ENCODE measurements at places on chromosomes 13 and 19.

DNA sequence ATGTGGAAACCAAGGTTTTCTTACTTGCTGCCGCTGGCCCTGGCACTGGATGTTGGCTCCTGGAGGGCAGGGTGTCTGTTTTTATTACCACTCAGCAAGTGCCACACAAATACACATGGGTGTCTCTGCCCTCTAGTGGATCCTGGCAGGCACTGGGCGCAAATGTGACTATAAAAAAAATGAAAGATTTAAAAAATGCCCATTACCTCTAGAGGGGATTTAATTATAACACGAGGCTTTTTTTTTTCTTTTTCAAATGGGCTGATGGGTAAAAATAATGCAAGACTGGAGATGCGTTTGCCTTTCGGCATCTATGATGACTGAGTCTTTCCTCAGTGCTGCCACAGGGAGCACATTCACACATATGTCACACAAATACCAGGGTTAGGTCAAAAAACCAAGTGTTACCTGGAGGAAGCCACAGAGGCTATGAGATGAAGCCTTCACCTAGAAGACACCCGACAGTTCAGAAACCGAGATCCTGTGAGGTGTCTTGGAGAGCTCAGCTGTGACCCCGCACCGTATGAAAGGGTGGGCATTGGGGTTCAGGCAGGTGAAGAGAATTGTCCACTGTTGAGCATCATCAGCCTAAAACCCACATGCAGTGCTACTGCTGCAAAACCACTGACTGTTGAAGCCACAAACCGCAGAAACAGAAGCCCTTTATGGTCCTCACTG, 25.7 kb downstream of the CHAMP1 start:
- DNase-seq, result peak; percentile 68

- DNase-seq, result no peak
Measured at GRCh38 chr13:50257646-50258045, 242.4 kb downstream of the KCNRG start.

- no peak for DNase-seq
Measured at GRCh38 chr13:99507551-99507950, 6.3 kb downstream of the TM9SF2 start.

DNA sequence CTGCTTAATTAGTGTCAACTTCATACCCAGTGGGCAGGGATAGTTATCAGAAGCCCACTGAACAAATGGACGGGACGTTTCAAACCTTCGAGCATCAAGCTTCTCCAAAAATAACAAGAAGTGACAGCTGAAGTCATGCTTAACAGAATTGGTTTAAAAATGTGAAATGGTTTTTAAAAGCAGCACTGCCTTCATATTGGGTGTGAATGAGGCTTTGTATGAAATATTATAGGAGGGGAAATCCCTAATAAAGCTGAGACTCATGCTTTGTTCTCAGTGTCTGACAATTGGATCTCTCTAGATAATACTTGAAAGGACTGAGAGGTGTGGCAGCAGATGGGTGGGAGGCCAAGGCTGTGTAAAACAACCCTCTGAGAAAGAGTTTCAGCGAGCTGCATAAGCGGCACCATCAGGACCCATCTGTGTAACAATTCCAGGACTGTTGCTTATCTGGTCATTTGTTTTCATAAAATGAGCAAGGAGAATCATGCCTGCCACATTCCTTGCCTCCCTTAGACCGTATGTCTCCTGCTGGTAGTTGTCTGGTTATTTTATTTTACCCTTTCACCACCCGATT, 667.7 kb downstream of the DIAPH3 start:
- DNase-seq, result no peak

DNA sequence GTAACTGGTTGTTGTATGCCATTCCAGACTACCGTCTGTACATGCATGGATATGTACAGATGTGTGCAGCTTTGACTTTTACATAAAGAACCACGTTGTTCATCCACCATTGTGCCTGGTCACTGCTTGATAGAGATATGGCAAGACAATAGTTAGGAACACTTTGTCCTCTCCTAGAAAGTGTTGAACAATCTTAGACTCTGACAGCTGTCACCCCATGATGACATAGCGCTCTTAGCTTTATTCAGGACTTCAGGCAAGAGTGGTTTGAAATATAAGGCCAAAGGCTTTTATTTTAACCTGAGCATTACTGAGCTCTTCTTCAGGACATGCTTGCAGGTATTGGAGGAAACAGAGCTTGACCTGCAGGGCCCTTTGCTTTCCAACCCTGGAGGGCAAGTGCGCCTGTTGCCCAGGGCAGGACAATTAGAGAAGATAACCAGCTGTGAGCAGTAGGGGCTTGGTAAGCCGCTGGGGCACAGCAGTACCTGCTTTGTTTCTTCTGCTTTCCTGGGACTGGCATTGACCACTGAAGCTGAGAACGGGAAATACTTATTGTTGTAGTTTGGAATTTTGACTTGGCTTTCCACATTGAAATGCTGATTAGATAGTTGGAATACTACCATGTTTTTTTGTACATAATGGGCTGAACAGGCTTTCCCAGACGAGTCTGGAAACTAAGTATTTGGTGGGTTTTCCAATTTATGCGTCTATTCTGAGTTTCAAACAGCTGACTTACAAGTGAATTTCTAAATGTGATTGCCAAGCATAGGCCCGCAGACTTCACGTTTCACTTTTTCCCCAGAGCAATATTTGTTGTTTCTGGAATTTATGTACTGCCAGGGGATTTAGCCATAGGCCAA, 51.1 kb downstream of the GARRE1 start:
- DNase-seq, result no peak

GRCh38 chr19:49450405-49450804, 1.2 kb downstream of the PIH1D1 start:
- no peak for DNase-seq

GRCh38 chr13:50712881-50713280, 130.6 kb downstream of the DLEU7 start:
- no peak for DNase-seq

DNA sequence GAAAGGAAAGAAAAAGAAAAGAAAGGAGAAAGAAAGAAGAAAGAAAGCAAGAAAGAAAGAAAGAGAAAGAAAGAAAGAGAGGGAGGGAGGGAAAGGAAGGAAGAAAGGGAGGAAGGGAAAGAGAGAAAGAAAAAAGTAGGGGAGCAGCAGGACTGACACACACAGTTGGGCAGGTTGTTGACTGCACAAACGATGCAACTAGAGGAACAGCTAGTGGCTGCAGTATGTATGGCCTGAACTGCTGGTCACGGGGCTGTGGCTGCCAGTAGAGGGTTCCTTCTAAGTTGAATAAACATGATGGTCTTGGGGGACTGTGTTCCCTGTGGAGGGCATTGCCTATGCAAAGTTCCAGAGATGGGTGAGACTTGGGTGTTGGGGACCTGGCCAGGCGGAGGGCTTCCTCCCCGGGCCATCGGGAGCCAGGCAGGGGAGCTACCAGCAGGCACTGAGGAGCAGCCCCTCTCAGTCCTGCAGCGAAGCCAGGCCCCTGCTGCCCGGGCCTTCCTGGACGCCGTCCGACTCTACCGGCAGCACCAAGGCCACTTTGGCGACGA, 16.7 kb upstream of the COLGALT1 start:
- DNase-seq, result no peak

- no peak for DNase-seq
Measured at GRCh38 chr13:78054157-78054556, 135.5 kb upstream of the EDNRB start.

DNA sequence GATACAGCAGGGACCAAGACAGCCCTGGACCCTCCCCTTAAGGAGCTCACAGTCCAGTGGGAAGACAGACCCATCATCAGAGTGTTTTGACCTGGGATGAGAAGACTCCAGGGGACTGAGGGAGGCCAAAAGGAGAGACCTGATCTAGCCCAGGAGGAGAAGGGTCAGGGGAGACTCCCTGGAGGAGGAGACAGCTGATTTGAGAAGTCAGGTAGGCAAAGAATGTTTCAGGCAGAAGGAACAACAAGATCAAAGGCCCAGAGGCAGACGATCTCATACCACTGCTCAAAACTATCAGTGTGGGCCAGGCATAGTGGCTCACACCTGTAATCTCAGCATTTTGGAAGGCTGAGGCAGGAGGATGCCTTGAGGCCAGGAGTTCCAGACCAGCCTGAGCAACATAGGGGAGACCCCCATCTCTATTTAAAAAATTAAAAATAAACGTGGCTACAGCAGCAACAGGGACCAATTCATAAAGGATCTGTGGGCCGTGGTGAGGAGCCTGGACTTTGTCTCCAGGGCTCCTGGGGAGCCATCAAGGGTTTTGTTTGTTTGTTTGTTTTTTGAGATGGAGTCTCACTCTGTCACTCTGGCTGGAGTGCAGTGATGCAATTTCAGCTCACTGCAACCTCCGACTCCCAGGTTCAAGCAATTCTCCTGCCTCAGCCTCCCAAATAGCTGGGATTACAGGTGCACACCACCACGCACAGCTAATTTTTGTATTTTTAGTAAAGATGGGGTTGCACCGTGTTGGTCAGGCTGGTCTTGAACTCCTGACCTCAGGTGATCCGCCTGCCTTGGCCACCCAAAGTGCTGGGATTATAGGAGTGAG, 2.2 kb upstream of the COX6B1 start:
- DNase-seq, result no peak

- peak; percentile 14 for DNase-seq
Measured at GRCh38 chr13:95156208-95156607, 145.0 kb downstream of the ABCC4 start.

- no peak for DNase-seq
Measured at GRCh38 chr19:48085076-48085475, 25.5 kb downstream of the PLA2G4C start.

- no peak for DNase-seq
Measured at GRCh38 chr13:51308781-51309180, 30.7 kb upstream of the SERPINE3 start.

- no peak for DNase-seq
Measured at GRCh38 chr13:83941701-83942335, 59.5 kb upstream of the SLITRK1 start.

DNA sequence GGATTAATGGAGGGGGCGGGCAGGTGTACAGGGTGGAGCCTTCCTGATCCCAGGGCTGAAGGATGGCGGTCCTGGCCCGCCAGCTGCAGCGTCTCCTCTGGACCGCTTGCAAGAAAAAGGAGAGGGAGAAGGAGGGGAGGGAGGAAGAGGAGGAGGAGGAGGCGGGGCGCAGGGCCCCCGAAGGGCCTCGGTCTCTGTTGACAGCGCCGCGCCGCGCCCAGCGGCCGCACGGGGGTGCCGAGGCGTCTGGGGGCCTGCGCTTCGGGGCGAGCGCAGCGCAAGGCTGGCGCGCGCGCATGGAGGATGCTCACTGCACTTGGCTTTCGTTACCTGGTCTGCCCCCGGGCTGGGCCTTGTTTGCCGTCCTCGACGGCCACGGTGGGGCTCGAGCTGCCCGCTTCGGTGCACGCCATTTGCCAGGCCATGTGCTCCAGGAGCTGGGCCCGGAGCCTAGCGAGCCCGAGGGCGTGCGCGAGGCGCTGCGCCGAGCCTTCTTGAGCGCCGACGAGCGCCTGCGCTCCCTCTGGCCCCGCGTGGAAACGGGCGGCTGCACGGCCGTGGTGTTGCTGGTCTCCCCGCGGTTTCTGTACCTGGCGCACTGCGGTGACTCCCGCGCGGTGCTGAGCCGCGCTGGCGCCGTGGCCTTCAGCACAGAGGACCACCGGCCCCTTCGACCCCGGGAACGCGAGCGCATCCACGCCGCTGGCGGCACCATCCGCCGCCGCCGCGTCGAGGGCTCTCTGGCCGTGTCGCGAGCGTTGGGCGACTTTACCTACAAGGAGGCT, at the start of gene PPM1N:
Gene PPM1N, plus strand, starts transcription at position 33 of the 785 bp plus-strand sequence. Its CDS starts 30 bp downstream, at position 63.
- DNase-seq, result no peak

GRCh38 chr13:25281935-25282332, 5.4 kb downstream of the MTMR6 start:
- no peak for DNase-seq

- DNase-seq, result no peak
Measured at GRCh38 chr13:114048443-114048842, 74.6 kb upstream of the C13orf46 start.

- DNase-seq, result no peak
Measured at GRCh38 chr13:105426441-105426840, 1109.0 kb downstream of the EFNB2 start.

DNA sequence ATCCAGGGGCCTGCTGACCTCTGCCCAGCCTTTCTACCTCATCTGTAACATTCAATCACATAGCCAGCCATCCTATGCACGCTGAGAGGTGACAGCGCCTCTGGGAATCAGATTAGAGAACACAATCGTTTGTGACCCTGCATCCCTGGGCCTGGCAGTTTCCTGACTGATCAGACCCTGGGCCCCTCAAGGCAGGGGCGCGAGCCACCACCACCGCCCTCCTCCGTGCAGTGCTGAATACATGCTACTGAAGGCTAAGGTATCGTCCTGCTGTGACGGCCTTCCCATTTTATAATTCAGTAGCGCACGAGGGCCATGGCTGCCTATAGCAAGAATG, 1.3 kb downstream of the TMTC4 start:
- DNase-seq, result peak; percentile 24

GRCh38 chr13:20616059-20616797, 49.3 kb downstream of the IFT88 start:
- DNase-seq, result no peak

DNA sequence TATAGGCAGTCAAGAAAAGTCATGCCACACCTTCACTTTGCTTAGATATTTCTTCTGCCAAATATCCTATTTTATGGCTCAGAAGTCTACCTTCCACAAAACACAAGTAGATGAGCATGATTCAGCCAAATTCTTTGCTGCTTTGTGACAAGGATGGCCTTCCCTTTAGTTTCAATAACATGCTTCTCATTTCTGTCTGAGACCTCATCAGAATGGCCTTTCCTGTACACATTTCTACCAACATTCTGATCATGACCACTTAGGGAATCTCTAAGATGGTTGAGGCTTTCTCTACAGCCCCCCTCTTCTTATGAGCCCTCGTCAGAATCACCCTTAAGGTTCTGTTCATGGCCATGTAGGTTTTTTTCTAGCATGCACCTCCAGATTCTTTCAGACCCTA, 96.2 kb downstream of the COL4A2 start:
- DNase-seq, result no peak

- no peak for DNase-seq
Measured at GRCh38 chr19:32936065-32936464, 35.7 kb downstream of the CEP89 start.

DNA sequence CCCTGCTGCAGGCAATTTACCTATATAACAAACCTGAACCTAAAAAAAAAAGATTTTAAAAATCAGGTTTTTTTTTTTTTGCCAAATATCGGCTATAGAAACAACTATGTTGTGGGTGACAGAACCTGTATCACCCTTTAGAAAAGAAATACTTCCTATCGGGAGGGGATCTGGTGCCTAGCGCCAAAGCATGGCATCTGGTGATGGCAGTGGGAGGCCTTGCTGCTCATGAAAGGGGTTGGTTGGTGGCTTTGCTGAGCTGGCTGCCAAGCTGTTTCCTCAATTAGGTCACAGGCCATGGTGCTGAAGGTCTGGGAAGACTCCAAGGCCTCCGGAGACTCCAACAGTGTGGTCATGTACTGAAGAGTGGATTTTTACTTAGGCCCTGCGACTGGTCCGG, 328.5 kb downstream of the KLF5 start:
- DNase-seq, result no peak

- DNase-seq, result peak; percentile 42
Measured at GRCh38 chr19:48194041-48194843, 23.8 kb downstream of the ZSWIM9 start.

- no peak for DNase-seq
Measured at GRCh38 chr13:27428160-27428559, 3.7 kb downstream of the GTF3A start.

Measured in OCI-M1 (cell line).